Hair follicle dermal papilla cell (primary cell): ENCODE measurements at places on chromosomes 12 and 14. TPM values are rescaled to one million over a fixed set of nuclear protein-coding genes. Genes with fewer than 3 reads are reported as not detected.

The JPH4 gene
- not detected in 2 replicates for total RNA-seq

The BCDIN3D gene
- total RNA-seq, result 3.4 and 3.9 TPM in 2 replicates

The KRT7 gene
- total RNA-seq, result 17.0 and 21.6 TPM in 2 replicates

The KCNMB4 gene
- total RNA-seq, result 2.6 and 2.8 TPM in 2 replicates
